Bone marrow (tissue), 2 donors: ENCODE measurements at places on chromosomes 1 and 21.

GRCh38 chr1:203278082-203278884 is 27.0 kb upstream of the BTG2 start:
- DNase-seq = peak; percentile 51

- no peak for DNase-seq
These were observed 39.0 kb upstream of the PDE9A start for GRCh38 chr21:42614396-42614795.

DNA sequence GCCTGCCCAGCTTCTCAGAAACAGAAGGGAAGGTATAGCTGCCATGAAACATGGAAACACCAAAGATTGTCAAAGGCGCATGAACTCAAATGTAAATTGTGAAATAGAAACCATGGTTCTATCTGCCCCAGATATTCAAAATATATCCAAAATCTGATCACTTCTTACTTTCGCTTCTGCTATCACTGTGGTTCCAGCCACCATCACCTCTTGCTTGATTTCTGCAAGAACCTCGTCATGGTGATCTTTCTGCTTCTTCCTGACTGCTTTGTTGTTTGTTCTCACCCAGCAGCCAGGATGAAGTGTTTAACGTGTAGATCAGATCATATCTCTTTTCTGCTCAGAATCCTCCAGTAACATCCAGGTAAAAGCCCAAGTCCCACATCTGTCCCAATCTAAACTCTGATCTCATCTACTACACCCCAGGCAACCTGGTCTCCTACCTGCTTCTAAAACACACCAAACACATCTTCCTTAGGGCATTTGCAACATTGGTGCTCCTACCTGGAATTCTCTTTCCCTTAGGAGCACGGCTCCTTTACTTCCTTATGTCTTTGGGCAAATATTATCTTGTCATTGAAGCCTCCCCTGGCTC is 10.5 kb upstream of the LMO4 start:
- DNase-seq = no peak

DNA sequence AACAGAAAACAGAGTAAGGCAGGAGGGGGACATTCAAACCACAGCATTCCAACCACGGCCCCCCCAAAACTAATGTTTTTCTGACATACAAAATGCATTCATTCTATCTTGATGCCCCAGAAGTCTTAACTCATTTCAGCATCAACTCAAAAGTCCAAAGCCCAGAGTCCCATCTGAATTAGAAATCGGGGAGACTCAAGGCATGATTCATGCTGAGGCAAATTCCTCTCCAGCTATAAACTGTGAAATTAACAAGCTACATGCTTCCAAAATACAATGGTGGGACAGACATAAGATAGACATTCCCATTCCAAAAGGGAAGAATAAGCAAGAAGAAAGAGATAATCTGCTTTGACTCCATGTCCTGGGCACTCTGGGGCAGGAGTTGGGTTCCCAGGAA is 73.9 kb downstream of the KCNJ15 start:
- no peak for DNase-seq

DNA sequence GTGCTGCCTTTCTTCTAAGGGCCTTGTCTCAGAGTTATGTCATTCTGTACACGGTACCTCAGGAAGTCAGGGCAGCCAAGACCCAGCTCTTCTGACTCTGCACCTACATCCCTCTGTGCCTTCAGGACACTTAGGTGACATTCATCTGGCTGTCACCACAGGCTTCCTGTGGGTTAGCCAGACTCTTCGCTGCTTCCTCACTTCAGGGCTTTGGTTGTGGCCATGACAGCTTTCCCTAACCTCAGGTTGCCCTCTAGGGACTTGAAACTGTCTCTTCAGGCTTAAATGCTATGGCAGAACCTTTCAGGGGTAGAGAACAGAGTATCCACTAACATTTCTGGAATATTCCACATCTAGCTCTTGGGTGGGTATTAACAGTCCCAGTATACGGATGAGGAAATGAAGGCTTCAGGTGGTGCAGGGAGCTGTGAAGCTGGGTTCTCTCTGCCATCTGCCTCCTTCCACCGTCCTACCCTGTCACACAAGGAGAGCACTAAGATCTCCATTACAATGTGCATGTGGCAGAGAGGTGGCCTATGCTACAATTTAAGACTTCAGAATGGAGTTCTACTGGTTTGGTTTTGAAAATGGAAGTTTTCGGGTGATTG is 9.9 kb downstream of the TSSK3 start:
- peak; percentile 78 for DNase-seq

DNA sequence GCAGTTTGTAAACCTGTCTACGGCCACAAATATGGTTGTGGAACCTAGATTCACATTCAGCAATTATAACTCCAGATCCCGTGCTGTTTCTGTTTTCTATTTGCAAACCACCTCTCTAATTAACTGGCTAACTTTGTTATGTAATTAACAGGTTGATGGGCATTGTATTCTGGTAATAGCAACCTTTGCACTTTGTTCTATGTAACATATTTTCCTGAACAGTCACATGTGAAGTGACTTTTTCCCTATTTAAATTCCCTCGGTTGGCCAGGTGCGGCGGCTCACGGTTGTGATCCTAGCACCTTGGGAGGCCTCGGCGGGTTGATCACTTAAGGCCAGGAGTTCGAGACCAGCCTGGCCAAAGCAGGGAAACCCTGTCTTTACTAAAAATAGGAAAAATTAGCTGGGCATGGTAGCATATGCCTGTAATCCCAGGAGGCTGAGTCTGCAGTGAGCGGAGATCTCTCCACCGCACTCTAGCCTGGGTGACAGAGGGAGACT is 1.4 kb downstream of the ACADM start:
- DNase-seq = no peak

DNA sequence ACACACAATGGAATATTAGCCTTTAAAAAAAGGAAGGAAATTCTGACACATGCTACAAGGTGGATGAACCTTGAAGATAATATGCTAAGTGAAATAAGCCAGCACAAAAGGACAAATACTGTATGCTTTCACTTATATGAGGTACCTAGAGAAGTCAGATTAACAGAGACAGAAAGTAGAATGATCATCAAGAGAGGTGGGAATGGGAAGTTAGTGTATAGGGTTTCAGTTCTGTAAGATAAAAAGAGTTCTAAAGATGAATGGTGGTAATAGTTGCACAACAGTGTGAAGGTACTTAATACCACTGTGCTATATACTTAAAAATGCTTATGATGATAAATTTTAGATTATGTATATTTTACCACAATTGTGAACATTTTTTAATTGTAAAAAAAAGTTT is 7.2 kb downstream of the RPAP2 start:
- no peak for DNase-seq

DNA sequence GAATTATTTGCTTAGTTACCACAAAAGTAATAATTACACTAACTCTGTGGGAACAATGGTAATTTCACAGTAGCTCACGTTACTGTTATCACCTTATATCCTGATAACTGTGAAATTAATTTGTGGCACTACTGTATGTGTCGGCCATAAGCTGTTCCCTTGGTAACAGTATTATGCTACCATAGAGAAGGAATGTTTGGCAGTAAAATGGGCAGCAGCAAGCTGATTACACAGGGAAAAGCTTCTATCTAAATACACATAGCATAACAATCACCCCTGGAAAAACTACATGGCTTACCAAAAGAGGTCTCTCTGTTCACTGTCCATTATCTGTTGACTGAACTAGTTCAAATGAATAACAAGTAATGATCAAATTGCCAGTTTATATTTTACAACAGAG is 124.1 kb downstream of the DPYD start:
- no peak for DNase-seq

GRCh38 chr1:174800876-174801275 is 198.9 kb upstream of the CACYBP start:
- no peak for DNase-seq

DNA sequence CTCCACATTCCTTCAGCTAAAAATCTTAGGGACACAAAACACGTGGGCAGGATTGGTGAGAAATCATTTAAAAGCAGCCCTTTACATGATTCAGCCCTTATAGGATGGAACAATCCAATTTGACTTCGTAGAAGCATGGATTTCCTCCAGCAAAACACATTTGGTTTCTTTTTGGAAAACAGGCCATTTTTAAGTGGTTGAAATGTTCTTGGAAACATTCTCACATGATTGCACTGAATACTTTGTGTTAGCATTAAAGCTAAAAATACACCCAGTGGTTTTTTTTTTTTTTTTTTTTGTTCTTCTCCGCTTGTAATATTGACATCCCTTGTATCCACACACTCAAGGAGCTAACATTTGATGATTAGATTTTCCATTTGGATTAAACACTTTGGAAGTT is 42.1 kb upstream of the ABCG1 start:
- DNase-seq = no peak
